ENCODE measurements at places on chromosomes 1 and 21.

DNA sequence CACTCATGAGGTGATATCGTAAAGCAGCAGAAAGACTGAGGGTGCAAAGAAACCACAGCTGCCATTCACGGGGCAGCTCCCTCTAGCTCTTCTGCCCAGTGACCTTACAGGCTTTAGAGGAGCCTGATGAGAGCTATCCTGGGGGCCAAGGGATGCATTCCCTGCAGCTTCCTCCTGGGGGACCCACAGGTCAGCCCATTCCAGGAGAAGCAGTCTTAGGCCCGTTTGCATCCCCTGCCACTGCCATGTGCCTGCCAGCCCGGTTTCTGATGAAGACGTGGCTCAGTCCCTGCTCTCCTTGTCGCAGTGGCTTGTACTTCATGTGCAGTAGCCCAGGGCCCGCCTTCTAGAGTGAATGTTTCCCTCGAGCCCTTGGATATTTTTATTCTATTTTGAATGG is 22.8 kb downstream of the ATP5PO start:
- no peak for DNase-seq

DNA sequence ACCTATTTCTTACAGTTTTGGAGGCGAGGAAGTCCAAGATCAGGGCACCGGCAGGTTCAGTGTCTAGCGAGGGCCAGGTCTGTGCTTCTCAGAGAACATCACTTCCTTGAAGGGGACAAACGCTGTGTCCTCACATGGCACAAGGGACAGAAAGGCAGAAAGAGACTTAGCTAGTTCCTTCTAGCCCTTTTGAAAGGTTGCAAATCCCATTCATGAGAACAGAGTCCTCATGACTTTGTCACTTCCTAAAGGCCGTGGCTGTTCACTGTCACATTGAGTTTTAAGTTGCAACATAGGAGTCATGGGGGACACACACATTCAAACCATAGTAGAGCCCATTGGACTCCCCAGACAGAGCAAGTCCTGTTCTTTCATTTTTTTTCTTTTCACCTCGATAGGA is 27.4 kb downstream of the PER3 start:
- DNase-seq, result no peak

- no peak for DNase-seq
These were observed 199.2 kb downstream of the S1PR1 start for GRCh38 chr1:101435831-101436511.

- DNase-seq, result peak; percentile 51
These were observed 182.4 kb downstream of the MIS18A start for GRCh38 chr21:32096411-32096810.

DNA sequence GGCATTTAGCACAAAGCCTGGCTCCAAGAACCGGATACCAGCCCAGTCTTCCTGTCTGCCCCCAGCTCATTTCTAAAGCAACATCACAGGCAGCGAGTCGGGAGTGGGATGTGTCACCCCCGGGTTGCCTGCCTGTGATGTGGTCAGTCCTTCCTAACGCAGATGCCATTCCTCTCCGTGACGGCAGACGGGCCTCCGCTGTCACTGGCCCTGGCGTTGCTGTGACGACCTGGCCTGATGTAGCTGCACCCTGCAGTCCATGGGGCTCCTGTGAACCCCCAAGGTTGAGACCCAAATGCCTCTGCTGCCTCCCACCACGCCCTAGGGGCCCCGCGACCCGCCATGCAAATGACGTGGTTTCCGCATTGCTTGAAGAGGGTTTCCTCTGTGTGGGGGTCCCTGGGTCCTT is 12.3 kb downstream of the TNFRSF1B start:
- no peak for DNase-seq

- DNase-seq, result no peak
These were observed 42.7 kb downstream of the ATP5PF start for GRCh38 chr21:25691976-25692375.

DNA sequence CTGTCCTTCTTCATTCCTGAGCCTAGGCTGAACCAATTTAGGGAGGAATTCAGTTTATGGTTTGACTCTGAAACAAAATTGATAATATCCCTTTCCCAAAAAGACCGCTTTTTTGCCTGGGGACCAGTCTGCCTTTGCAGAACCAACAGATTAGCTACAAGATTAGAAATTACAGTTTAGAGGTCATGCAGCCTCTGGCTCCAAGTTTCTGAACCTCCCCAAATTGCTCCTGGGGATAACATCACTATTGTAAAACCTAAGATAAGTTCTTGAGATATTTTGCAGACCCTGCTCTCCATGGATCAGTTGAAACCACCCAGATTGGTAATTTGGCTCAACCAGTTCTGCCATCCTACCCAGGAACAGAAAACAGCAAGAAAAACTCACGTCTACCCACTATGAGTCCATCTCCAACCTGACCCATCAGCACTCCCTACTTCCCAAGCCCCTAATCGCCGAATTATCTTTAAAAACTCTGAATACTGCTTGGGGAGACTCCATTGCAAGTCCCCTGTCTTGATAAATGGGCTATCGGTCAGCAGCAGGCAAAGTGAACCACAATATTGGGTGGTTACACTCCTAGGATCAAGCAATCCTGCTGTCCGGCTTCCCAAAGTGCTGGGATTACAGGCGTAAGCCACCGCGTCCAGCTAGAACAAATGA is 605 bp upstream of the RABGGTB start:
- no peak for DNase-seq

DNA sequence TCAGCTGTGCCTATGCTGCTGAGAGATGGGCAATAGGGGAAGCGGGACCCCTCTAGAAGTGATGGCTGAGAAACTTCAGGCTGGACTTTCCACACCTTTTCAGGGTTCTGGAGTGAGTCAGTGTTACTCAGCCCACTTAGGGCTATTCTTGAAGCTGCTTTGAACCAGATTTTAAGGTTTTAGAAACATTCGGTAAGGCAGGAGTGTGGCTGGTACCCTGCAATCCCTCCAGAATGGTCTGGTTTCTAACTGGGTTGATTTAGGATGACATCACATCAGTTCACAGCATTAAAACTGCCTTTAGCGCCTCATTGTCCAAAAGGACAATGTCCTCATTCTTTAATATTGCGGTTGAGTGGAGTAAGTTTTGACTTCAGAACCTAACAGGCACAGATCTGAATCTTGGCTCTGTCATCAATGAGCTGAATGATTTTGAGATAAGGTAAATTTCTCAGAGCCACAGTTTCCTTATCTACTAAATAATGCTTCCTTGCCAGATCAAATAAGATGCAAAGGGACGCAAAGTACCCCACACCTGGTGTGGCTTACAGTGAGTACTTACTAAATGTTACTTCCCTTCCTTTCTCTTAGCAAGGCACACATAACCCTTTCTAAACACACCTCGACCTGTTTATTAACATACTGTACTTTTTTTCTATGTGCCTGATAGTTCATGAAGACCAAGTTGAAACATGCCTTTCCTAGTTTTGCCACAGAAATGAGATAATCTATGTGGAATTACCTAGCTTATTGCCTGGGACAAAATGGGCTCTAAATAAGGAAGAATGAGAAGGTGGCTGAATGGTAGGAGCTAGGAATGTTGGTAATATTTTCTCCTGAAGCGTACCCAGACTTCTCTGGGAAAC is 209.8 kb downstream of the ROR1 start:
- DNase-seq, result peak; percentile 5
